BJ (cell line): ENCODE measurements at places on chromosomes 1 and 21.

DNA sequence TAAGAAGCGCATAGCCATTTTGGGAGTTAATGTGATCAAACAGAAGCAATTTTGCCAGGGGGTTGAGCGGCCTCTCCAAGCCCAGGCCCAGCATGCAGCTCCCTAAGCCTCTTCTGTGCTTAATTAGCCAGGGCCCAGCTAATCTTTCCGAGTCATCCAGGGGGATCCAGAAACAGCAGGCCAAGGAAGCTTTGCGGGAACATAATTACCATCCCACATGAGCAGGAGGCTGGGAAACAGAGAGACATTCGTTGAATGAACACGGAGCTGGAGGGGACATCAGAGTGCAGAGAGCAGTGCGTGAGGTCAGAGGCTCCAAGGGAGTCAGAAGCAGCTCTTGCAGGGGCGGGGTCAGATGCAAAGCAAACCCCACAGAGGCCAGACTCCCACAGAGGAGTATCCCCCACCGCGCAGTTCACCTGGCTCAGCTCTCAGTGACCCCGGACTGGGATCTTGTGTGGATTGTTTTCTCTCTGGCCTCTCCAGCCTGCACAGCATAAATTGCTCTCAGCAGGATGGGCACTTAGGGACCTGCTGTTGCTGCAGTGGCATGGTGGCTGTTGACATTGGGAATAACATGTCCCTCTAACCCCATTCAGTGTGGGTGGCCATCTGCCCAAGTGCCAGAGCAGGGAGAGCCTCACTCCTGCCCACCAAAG, 657.4 kb downstream of the AJAP1 start:
- DNase-seq: no peak

GRCh38 chr1:149884433-149885338, 14.7 kb upstream of the BOLA1 start:
- DNase-seq: no peak

- DNase-seq: no peak
Observed at GRCh38 chr1:108199201-108199691, 897 bp downstream of the SLC25A24 start.

DNA sequence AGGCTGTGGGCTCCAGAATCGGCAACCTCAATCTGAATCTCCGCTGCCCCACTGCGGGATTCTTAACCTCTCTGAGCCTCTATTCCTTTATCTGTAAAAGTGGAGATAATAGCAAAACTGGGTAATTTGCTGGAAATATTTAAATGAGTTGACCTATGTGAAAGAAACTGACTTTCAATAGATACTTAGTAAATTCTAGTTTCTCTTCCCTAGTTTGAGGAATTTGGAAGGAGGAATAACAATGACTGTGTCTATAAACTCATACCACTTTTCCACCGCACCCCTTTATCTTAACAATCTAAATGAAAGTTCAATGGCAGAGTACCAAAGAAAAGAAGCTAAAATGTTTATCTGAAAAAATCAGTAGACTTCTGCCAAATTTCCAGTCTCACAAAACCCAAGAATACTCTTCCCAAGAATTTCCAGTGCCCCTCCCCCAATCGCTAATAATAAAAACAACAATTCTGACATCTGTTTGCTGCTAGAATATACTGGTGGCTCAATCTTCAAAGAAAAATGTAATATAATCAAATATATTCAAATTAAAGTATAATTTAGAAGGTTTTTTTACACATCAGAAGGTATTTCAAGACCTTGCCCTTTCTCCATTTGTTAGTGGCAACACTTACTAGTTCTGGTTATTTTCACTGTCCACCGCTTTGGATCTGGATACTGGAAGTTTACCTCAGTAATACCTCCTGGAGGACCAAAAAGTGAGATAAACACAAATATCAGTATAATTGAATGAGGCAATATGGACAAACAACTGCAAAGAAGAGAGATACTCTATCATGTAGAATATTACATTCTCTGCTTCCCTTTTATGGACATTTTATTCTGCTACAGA, 171.2 kb downstream of the LTN1 start:
- peak; percentile 65 for DNase-seq

- peak; percentile 63 for DNase-seq
Observed at GRCh38 chr1:153533689-153534201, 2.0 kb downstream of the S100A6 start.

GRCh38 chr21:40723317-40723716, 123.6 kb downstream of the DSCAM start:
- no peak for DNase-seq

GRCh38 chr21:33069994-33070743, at the start of gene OLIG1:
OLIG1 (plus strand) TSS chr21:33070141; CDS start chr21:33070247, 106 bp downstream.
- DNase-seq: no peak

DNA sequence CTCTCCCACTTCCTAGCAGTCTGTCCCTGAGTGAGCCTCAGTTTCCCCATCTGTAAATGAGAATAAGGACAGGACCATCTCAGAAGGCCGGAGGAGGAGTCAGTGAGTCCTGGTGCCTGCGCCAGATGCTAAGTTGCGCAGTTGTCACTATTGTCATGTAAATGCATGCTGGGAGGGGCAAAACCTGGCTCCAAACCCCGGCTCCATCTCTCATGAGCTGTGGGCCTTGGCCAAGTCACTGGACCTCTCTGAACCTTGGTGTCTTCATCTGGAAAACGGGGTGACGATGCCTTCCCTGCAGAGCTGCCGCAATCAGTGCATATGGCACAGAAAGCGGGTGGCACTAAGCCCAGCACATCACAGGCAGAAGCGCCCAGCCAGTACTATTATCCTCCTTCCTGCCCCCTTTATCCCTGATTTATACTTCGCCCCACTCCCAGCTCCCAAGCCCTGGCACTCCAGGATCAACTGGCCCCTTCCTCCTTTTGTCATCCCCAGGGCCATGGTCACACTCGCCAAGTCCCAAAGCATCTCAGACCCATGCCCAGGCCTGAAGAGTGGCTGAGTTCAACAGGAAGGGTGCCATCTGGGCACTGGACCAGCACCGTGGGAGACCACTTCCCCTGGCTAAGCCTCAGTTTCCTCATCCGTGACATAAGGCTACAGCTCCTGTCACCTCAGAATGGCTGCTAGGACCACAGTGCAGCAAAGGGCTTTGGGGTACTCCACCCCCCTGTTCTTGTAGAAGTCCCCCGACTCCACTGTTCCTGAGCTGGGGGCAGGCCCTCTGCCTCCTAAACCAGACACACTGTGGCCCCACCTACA, 4.3 kb upstream of the PLEKHG5 start:
- no peak for DNase-seq

GRCh38 chr1:186179231-186179630, 195.8 kb downstream of the TPR start:
- no peak for DNase-seq

- DNase-seq: no peak
Observed at GRCh38 chr1:246506367-246506673, 759 bp downstream of the SMYD3 start.

DNA sequence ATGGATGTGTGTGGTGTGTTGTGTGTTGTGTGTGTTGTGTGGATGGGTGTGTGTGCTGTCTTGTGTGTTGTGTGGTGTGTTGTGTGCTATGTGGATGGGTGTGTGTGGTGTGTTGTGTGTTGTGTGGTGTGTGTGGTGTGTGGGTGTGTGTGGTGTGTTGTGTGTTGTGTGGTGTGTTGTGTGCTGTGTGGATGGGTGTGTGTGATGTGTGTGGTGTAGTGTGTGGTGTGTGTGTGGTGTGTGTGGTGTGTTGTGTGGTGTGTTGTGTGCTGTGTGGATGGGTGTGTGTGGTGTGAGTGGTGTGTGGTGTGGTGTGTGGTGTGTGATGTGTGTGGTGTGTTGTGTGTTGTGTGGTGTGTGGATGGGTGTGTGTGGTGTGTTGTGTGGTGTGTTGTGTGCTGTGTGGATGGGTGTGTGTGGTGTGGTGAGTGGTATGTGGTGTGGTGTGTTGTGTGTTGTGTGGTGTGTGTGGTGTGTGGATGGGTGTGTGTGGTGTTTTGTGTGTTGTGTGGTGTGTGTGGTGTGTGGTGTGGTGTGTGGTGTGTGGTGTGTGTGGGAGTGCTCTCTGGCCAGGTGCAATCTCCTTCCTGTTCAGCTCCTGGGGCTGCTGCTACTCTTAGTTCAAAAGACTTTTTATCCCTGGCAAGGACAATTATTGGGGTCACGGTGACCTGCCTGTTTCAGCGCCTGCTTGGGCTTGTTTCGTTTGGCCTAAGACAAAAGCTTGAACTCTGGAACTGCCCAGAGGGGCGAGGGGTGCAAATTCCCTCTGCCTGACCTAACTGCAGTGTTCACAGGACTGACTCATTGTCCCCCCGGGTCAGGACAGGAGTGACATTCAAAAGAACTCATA, 101.1 kb downstream of the UBIAD1 start:
- no peak for DNase-seq

DNA sequence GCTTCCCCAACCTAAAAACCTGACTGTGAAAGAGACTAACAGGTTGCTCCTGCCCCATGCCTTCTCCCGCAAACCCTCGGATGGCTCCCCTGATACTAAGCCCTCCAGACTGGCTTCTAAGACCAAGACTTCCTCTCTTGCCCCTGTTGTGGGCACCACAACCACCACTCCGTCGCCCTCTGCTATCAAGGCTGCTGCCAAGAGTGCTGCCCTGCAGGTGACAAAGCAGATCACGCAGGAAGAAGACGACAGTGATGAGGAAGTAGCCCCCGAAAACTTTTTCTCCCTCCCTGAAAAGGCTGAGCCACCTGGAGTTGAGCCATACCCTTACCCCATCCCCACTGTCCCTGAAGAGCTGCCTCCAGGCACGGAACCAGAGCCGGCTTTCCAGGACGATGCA, 19.3 kb downstream of the PRCC start:
- no peak for DNase-seq

DNA sequence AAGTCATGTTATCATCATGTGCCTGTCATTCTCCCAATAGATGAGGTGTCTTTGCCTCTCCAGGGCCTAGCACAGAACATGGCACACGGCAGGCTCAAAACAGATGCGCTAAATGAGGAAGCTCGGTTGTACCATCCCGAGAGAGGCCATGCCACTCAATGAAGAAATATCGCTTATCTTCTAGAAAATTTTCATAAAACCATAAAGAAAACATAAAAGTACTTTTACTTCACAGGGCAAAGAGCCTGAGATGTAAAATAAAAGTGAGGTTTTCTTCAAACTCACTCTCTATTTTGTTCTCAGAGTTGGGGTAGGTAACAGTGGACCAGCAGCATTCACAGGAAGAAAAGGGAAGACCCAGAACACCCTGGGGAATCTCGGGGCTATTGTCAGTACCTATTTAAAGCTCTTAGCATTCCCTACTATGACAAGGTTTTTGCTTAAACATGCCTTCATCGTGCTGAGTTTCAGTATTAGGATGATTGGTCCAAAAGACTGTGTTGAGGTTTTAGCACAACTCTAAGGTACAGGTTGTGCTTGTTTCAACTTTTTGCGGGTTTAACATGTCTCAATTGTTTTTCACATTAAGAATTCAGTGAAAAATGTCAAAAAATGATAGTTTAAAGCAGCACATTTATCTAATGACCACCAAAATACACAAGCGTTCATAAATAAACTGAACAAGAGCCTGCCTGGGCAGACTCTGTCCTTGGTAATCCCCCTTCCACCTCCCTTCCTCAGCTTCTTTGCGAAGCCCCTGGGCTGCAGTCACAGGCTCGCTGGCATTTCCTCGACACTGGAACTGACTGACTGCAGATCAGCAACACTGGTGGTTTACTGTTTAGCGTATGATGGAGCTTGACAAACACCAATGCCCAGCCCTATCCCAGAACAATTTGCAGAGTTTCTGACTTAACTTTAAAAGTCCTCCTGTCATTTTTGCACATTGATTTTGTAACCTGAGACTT, 55.6 kb downstream of the COQ8A start:
- DNase-seq: no peak

- DNase-seq: peak; percentile 35
Observed at GRCh38 chr1:101203820-101204540, 32.8 kb upstream of the S1PR1 start.

DNA sequence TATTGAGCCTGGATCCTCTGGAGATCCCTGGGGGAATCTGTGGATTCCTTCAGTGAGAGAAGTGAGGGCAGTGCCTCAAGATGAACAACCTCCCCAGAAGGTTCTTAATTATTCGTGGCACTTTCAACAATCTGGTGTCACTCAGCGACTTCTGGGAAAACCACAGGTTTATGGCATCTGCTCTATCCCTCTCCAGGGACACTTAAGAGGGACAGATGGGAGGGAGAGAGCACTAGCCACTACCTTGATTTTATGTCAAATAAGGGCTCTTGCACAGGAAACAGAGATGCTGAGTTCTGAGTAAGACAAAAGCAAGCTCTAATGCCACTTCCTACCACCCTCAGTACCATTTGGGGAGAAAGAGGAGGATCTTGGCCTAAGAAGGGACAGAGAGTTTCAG, 21.2 kb upstream of the CHI3L1 start:
- no peak for DNase-seq

DNA sequence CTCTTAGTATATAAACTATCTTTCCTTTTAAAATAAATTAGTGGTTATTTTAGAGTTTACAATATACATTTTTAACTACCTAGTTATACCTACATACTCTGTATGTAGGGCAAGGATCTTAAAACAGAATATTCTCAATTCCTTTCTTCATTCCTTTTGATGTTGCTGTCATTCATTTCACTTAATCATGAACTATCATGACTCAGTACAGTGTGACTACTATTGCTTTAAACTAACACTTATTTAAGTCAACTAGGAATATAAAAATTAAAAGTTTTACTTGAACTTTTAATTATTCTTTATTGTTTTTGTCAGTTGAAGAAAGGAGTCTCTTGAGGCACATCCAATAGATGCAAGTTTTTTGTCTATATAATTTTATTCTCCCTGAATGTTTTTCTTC, 726.4 kb downstream of the BRINP3 start:
- DNase-seq: no peak

DNA sequence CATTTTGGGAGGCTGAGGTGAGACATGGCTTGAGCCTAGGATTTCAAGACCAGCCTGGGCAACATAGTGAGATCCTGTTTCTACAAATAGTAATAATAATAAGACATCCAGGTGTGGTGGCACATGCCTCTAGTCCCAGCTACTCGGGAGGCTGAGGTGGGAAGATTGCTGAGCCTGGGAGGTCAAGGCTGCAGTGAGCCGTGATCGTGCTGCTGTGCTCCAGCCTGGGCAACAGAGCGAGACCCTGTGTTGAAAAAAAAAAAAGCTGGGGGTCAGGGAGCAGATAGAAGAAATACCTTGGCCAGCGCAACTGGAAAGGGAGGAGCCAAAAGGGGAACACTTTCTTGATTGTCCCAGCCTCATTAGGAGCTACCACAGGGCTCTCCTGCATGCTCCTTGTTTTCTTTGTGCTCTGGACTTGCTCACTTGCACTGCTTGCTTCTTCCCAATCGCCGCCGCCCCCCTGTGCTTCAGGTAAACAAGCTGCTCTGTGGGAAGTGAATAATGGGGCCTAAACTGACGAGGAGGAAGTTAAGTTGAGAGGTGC, 31.1 kb downstream of the PBX1 start:
- DNase-seq: no peak

DNA sequence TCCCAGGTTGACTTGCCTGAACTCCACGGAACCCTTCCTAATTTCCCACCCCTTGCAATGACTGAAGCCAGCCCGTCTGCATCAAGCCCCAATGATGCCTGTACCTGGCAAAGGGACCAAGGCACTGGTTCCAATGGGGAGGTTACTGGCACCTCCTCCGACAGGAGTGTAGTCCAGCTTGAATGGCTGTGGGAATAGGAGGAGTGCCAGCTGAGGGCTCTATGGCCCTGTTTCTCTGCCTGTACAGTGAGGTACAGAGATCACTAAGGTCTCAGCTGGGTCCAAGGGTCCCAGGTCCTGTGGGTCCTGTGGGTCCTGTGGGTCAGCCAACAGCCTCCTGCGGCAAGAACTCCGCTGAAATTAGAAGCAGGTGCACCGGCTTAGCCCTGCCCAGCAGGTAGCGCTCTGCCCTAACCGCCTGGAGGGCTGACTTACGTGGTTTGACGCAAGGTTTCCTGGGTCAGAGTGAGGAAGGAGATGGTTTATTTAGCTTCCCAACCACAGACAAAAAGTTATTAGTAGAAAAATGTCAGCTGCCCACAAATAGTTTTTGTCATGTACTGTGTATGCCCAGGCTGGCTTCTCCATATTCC, 9.9 kb upstream of the SPRR4 start:
- no peak for DNase-seq
